ENCODE measurements at places on chromosomes 4 and X. TPM values are rescaled to one million over a fixed set of nuclear protein-coding genes. Genes with fewer than 3 reads are reported as not detected.

MAGEB17 gene
- total RNA-seq, result not detected

DNA sequence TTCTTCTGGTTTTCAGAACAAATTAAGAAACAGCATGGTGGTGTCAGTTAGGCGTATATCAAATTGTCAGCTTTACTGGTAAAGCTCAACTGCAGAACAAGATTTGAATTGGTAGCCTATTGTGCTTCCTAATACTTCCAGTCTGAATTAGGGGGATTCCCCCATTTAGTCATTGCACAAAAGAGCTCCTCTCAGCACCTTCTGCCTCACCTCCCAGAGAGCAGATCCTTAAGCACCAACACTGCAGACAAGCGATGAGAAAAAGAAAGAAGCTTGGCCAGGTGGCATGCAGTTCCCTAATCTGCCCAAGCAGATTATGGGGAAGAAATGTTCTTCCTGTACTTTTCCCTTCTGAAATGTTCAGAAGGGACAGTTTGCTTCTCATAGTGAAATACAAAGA is 9.2 kb downstream of the MAP9 start:
- no peak for DNase-seq

UGT2B15 gene
- not detected for total RNA-seq

DNA sequence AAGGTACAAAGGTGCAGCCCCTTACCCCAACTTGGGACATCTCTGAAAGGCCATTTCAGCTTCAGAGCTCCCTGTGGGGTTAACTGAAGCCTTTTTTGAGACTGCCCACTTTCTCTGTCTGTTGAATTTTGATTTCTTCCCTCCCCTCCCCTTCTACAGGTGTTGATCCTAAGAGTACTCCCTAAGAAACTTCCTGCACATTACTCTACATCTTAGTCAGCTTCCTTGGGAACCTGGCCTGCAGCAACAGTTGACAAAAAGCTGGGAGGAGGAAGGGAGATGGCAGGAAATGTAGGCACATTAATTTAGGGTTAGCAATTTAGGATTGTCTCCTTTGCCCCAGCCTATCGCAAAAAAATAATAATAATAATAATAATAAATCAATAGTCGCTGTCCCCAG is 1.2 kb upstream of the IDS start:
- no peak for DNase-seq

USP53 gene
- total RNA-seq, result 47.4 TPM

UBE2D3 gene
- 505 TPM for total RNA-seq

- DNase-seq, result no peak
Measured at GRCh38 chr4:79759793-79760192, 313.2 kb downstream of the ANTXR2 start.

DNA sequence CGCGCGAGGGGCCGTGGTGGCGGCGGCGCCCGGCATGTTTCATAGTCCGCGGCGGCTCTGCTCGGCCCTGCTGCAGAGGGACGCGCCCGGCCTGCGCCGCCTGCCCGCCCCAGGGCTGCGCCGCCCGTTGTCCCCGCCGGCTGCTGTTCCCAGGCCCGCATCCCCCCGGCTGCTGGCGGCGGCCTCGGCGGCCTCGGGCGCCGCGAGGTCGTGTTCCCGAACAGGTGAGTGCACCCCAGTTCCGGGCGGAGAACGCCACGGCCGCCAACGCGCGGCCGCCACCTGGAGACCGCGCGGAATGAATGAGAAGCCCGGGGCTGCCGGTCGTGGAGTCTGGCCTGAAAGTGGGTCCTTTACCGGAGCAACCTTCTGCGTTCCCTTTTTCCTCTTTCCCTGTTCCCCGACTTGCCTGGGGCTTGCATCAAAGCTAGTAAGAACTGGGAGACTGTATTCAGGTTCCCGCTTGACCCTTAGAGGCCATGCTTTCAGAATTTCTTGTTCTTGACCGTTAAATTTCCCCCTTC is 429 bp downstream of the NOCT start:
- peak; percentile 46 for DNase-seq

- peak; percentile 34 for DNase-seq
Measured at GRCh38 chr4:23269566-23269965, 576.8 kb downstream of the GBA3 start.

CCNA2 gene
- total RNA-seq, result 12.1 TPM

DNA sequence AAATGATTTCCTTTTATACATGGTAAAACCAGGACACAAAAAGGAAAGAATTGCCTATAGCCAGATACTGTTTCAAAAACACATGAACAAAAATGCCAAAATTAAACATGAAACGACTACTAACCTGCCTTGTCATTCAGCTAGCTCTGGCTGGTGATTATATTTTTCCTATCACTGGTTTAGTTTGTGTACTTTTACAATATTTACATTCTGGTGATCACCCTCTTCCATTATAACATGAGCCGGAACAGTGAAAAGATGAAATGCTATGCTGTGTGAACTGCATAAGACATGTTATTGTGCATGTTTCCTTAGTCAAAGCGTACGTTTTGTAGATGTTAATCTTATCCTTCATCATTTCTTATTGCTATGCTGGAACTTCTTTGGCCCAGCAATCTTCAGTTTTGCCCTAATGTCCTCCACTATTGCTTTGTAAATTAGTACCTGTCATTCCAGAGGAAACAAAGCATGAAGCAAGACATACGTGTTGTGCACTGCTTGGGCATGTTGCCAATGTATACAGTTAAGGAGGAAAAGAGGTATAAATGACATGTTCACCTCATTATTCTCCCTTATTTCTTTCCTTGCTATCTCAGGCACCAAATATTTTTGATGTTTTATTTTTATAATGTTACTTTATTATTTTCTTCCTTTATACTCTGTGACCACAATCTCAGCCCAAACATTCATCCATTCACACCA is 386.3 kb downstream of the ARHGAP24 start:
- peak; percentile 67 for DNase-seq

DNA sequence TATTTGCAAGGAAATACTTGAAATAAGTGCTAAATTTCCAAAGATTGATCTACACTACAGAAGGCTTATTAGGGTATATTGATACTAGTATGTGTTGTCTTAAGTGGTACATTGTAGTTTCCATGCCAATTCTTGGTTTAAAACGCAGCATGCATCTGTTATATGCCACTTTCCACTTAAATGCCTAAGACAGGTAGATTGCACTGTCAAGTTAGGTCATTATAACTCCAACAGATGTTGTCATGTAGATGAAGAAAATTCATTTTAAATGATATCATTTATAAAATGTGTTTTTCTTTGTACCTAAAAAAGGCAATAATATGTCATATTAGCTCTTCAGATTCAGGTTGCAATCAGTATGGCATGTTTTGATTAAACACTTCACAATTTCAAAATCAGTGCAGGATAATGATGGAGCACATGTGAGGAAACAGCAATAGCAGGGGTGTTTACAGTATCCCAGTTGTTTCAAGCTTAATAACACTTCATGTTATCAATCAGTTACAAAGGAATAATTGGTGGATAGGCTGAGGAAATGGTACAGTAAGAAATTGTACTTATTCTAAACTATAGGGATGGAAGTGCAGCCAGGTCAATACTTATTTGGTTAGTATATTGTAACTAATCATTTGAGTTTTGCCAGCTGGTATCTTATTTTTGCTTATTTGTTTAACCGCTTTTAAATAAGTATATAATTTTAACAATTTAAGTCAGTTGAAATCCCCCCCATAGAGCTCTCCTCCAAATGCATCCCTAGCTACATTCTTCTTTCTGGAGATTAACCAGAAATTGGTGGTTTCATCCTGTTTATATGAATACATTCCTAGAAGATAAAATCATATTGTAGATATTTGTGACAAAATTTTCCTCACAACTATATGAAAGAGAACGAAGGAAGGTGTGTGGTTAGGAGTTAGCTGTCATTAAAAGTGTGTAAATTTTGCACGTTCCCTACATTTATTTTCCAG is 454.4 kb upstream of the ATOH1 start:
- no peak for DNase-seq

DNA sequence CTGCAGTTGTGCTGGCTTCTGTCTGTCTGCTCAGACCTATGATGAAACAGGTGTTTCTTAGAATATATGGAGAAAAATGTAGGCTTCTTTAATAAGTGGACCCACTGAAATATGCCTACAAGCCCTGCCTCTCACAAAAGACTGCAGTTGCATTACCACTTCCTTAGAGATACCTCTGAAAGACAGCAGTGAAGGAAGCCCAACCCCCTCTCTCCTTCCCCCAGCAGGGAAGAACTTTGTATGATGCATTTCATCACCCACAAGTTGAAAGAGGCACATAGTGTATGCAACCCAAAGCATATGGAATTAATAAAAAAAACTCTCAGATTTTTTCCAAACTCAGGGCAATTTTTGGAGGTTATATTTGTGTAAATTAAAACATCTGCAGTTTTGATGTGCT is 916.7 kb downstream of the TECRL start:
- no peak for DNase-seq

GRCh38 chrX:18676050-18676449 is 4.1 kb upstream of the RS1 start:
- DNase-seq, result no peak

DNA sequence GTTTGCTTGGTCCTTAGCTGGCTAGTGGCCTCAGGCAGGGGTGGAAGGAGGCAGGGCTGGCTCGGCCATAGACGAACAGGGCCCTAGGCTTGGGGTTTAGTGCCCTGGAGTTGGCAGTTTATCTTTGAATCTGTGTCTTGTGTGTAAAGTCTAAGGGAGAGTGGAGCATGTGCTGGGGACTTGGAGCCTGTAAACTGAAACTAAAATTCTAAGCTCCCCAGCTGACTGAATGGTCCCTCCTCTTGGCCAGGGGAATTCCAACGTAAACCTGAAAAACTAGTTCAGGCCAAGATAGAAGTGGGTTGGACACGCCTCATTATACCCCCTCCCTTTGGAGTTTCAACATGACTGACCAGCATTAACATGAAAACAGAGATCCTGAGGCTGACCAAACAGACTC is 46.1 kb upstream of the GPR78 start:
- peak; percentile 46 for DNase-seq

GPRIN3 gene
- not detected for total RNA-seq

- DNase-seq, result no peak
Measured at GRCh38 chrX:16559206-16559619, 90.7 kb upstream of the S100G start.
